ENCODE measurements at places on chromosomes 5 and 9.
A peak's percentile ranks its signal among the peaks of the same experiment; 100 is the strongest.

DNA sequence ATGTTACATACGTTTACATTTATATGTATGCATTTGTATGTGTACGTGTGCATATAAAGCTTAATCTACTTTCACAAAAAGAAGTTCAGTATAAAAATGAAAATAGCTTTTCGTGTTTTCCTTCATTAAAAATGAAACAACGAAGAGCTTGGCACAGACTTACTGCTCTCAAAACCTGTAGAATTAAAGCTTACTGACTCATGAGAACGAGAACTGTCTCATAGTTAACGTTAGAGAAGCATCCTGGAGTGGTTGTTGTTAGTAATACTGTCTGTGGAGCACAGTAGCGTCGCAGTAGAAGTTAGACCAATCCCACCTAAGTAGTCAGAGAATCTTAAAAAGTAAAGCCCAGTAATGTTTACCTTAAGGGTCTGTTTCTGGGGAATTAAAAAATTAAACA lies 1.3 kb downstream of the MAT2B start:
- no peak for DNase-seq

DNA sequence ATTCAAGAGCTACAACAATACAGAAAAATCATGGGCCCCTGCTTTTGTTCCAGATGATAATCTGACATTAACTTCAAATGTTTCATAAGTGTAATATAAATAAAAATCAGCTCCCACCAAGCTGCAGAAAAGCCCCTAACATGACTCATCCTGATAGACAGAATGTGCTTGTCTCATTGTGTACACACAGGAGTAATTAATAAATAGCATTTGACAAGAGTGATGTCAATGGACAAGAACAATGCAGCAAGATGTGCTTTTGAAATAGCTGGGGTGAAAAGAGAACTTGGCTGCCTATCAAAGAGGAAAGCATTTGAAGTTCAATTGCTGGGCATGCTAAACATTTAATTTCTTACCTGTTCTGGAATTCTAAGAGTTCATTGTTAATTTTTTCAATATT lies 79.2 kb downstream of the DNAH5 start:
- no peak for DNase-seq

DNA sequence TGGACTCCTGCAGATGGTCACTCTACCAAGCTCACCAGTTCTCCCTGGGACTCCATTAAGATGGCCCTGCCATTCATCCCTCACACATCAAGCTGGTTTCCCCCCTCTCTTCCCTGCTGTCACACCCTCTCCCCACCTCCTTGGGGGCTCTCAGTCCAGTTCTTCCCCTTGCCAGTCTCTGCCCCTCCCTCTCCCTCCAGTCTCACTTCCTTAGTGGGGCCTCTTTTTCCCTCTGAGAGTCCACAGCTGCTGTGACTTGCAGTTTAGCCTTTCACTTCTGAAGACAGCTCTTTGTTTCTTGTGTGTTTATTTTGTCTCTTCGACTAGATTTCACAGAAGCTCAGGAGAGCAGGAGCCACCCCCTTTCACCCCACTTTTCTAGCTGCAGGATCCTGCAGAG lies 10.5 kb downstream of the DOCK2 start:
- DNase-seq = no peak

DNA sequence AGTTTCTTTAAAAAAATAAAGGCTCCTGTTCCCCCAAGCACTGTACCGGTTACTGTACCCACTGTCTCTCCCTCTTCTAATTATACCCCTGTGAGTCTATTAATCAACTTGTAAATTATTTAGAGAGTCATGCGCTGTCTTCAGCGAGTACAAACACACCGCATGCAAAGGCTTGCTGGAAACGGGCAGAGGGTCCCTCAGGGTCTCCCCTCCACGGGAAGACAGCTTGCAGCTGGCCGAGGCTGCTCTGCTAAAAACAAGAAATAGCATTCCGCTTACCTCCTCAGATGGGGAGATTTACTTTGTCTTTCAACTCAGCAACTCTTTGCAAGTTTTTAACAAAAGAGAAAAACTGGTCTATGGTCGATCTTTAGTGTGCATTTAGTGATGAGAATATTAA lies 71.8 kb downstream of the AK8 start:
- DNase-seq = no peak

GRCh38 chr5:74693191-74693590 lies 8.2 kb downstream of the HEXB start:
- DNase-seq = no peak

- no peak for DNase-seq
Observed at GRCh38 chr9:84705128-84705527, 35.6 kb downstream of the NTRK2 start.

DNA sequence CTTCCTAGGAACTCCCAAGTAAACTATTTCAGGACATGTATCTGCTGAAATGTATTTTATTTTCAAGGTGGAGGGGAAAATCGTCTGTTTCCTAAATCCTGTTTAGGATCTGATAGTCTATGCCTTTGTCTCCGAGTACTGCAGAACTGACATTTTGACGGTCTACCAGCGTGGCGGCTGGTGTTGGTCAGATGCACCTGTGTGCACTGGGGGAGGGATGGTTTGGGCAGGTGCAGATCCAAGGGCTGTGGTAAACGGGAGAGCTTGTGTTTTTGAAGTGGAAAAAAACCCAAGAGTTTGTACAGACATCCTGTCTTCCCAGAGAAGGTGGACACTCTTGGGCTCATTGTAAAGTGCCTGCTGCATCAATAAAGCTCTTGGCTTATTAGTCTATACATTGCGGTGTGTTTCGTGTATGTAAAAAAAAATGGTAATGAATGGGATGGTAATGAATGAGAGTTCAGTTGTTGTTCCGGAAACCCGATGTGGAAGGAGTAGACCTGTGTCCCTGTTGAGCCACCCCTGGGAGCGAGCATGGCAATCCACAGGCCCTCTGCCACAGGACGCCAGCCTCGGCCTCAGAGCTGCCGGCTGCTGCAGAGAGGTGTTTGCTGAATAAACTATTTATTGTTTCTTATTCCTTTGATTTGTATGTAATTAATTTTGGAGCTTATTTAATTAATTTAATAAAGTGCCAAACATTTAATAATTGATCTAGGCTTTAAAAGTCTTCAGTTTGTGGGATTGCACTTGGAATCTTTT lies 15.3 kb downstream of the ARPC5L start:
- DNase-seq = no peak

- DNase-seq = peak; percentile 28
Observed at GRCh38 chr5:65481635-65482295, at the start of gene ADAMTS6. ADAMTS6 (minus strand) TSS chr5:65481920; CDS start chr5:65473673, 8,247 bp downstream.

- DNase-seq = no peak
Observed at GRCh38 chr5:74314906-74315305, 325.6 kb downstream of the ENC1 start.

DNA sequence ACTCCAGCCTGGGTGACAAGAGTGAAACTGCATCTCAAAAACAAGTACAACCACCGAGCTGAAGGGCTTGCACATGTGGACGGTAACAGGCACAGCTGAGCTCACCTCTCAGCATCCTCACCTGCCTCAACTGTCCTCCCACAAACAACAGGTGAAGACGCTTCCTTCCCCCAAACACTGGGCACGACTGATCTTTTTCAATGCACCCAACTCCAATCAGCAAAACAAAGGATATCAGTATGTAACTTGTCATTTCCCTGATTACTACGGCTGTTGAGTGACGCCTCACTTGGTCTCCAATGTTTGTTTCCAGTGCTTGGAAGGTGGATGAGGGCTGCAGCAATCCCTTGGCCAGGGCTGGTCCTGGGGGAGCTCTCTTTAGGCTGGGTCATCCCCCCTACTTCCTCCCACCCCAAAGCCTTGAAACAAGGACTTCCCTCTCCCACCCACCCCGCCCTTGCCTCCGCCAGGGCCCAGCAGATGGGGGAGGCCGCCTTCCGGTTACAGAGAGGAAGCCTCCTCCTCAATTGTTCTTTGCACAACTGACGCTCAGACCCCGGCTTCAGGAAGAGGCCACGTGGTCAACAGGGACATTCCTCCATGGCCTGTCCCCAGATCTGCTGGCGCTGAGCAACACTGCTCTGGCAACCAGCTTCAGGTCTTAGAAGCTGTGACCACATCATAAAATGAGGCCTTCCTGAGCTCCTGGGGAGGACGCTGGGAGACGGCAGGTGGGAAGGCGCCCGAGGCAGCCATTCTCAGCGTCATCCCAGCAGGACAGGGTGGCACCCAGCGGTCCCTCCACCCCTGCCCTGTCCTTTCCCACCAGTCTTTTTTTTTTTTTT lies 5.9 kb downstream of the FAM78A start:
- no peak for DNase-seq

DNA sequence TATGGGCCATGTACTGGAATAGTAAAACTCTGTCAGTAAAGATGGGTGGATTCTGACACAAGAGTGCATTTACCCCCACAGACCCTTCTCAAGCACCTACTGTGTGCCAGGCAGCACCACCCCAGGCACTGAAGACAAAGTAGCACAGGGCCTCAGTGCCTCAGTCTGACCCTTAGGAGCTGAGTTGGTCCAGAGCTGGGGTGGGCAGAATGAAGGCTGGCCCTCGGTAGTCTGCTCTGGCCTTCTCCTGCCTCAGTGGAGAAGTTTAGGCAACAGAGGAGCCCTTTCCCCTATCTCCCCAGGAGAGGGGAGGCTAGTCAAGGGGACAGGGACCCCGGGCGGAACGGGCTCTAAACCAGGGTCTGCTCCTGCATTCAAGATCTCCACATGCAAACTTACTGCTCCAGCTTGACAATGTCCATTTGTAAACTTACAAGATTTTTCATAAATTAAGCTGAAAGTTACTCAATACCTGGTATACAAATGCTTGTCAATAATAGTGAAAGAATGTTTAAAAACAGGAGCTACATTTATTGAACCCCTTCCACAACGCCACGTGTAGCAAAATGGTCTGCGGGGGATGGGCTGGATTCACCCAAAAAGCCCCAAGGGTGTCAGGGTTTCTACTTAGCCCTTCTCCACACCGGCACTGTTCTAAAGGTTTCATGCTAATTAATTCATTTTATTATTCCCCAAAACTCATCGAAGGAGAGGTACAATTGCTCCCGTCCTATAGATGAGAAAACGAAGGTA lies 1.5 kb downstream of the VDAC1 start:
- DNase-seq = no peak

DNA sequence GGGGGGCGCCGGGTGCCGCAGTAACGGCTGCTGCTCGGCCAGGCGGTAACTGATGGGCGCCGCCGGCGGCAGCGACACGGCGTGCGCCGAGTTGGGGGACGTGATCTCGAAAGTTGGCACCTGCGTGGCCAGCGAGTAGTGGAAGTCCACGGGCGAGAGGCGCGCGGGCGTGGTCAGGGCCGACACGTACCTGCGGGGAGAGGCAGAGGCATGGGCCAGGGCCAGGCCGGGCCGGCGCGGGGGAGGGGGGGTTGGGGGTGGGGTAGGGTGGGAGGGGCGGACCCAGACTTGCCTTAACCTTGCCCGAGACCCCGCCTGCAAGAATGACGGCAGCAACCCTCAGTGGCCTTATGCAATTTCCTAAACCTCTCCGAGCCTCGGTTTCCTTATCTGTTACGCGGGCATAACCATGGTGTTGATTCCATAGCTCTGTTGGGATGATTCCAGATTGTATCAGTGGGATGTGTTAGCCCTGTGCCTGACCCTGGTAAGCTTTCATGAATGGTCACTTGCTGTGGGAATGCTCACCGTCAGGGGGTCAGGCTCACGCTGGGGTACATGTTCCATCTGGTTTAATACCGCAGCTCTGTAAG lies 53.0 kb downstream of the PSD2 start:
- no peak for DNase-seq

DNA sequence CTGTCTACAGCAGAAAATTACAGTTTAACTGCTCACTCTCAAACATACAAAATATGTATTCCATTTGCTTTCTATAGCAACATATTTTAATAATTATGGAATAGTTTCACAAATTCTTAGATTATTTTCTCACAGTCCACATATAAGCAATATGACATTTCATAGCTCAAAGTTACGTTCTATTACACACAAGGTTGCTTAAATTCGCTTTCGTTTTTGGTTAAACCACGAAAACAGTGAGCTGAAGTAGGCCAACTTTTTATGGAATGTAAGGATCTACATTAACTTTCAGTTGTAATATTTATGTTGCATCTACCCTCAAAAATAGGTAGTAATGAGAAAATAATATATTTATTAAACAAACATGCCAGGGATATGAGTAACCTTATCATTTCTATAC lies 966.0 kb upstream of the ACO1 start:
- DNase-seq = no peak

- no peak for DNase-seq
Observed at GRCh38 chr9:8821910-8822666, 1022.5 kb upstream of the DMAC1 start.

GRCh38 chr9:129945314-129945713 lies 97.7 kb downstream of the FNBP1 start:
- no peak for DNase-seq

DNA sequence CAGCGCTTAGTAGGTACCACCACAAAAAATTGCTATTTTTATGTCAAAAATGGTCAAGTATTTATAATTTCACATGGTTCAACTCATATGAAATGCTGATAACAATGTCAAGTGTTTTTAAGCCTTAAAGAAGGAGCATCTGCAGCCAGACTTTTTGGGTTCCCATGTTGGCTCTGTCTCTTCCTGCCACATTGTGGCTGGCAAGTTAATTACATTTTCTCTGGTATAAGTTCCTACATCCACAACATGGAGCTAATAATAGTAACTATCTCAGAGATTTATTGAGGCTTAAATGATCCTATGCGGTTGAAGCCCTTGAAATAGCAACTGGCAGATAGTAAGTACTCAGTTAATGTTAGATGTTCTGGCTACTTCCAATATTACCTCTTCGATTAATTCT lies 5.4 kb downstream of the ATP10B start:
- no peak for DNase-seq

GRCh38 chr5:171437286-171437821 lies 17.9 kb downstream of the FGF18 start:
- DNase-seq = no peak

- no peak for DNase-seq
Observed at GRCh38 chr5:81779125-81779915, 28.4 kb upstream of the SSBP2 start.

DNA sequence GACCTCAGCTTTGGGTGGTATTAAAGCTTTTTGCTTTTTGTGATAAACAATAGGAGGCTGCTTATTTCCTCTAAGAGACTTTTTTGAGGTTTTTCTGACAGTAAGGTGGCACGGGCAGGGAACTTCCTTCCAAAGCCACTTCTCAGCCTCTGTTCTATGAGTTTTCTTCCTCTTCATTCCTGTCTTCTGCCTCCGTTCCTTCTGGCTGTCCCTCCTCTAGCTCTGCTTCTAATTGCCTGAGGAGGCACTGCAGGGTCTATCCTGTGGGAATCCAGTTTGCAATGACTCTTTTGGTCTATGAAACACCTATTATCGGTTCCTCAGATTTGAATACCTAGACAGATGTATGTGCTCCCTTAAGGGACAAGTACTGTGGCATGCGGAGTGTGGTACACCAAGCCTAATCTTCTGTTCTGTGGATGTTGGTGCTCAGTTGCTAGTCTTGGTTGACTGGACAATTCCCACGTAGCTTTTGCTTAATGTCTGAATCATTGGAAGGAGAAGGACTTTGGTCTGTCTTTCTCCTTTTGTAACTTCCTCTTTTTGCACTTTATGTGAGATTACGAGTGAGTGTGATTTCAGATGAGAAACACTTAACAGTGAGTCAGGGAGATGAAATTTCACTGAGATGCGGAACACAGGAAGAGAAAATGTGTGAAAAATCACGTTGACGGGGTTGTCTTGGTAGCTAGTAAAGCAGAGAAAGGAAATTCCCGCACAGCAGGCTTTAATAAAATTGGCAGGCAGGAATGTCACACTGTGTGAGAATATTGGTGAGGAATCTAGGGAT lies 305.2 kb downstream of the EFNA5 start:
- no peak for DNase-seq

GRCh38 chr9:137296670-137297664 lies 5.1 kb downstream of the NRARP start:
- DNase-seq = no peak

- no peak for DNase-seq
Observed at GRCh38 chr9:130334915-130335314, 69.4 kb downstream of the HMCN2 start.
